ENCODE measurements at places on chromosomes 13 and 19. TPM values are rescaled to one million over a fixed set of nuclear protein-coding genes. Genes with fewer than 3 reads are reported as not detected.
A peak's percentile ranks its signal among the peaks of the same experiment; 100 is the strongest.

The NCAN gene
- total RNA-seq, result not detected

The DCT gene
- total RNA-seq, result not detected

The KCNC3 gene
- 21.7 TPM for total RNA-seq

The BRD4 gene
- 157 TPM for total RNA-seq

The FFAR3 gene
- total RNA-seq, result 0.19 TPM

The PGLYRP1 gene
- total RNA-seq, result not detected

GRCh38 chr19:8544168-8544567 lies 30.2 kb upstream of the ZNF414 start:
- DNase-seq, result no peak

DNA sequence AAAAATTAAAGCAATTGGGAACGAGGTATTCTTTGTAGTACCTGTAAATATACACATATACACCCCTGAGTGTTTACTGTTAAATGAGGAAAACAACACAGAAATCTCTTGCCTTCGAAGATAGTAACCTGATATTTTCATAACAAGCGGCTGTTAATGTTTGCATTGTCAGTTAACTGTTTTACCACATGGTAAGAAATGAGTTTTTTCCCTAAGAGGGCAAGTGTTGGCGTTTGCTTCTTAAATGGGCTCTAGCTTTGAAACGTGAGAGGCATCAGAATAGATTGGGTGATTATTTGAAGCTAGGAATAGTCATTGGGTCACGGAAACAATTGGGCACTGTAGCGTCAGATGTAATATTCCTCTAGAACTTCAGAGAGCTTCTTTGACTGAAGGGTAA lies 22.0 kb upstream of the UPF3A start:
- DNase-seq, result no peak

DNA sequence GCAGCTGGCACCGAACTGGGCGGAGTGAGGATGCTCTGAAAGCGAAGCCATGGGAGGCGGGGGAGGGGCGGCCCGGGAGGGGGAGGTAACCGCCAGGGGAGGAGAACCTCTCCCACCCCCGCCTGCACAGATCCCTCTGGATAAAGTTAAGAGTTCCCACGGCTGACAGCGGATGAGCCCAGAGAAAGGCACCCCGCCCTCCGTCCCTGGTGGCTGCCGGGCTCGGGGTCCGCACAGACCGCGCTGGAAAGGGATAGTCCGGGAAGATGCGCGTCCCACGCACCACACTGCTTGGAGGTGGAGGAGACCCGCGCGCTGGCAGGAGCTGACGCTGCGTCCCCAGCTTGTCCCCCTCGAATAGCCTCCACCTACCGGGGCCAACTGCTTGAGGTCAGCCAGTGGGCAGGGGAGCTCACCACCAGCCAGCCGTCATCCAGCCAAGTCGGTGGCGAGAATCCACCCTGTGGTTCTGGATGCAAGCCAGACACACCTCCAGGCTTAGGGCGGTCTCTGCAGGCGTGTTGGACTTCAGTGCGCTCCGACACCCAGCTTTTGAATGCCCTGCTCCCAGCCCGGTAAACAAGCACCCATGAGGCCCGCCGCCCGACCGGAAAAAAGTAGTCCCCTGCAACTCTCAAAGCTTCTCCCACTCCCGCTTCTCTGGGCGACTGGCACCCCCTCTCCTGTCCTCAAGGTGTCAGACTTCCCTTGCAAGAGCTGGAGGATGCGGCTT lies at the start of gene TRPC4:
TSS of gene TRPC4 (minus strand) at position 17 of the 733 bp plus-strand sequence. CDS start 86,439 bp downstream, outside the sequence.
- DNase-seq, result no peak

GRCh38 chr13:105990256-105990958 lies 545.1 kb downstream of the EFNB2 start:
- no peak for DNase-seq

DNA sequence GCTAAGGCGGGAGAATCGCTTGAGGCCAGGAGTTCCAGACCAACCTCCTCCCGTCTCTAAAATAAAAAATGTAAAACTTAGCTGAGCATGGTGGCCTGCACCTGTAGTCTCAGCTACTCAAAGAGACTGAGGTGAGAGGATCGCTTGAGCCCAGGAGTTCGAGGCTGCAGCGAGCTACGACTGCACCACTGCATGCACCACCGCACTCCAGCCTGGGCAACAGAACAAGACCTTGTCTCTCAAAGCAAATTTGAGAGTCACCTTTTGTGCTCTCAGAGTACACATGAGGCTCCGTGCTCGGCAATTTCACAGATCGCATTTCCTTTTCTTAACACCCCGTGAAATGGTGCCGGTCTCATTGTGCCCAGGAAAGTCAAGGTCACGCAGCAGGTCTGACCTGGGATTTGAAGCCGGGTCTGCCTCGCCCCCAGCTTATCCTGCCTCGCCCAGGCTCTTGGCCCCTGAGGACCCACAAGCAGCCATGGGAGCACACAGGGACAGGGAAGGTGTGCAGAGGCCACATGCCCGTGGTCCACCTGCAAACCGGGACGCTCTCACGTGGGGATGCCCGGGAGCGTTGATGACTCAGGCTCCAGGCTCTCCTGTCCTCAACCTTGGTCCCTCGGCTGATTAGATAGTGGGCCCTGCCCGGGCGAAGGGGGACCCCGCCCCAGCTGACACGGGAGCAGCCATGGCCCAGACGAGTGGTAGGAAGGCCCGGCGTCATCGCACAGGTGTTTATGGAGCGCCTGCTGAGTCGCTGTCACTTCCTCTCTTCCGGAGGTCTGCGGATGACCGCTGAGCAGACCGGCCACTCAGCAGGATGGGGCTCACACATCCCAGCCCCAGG lies 1.1 kb upstream of the SMIM24 start:
- DNase-seq, result peak; percentile 64

DNA sequence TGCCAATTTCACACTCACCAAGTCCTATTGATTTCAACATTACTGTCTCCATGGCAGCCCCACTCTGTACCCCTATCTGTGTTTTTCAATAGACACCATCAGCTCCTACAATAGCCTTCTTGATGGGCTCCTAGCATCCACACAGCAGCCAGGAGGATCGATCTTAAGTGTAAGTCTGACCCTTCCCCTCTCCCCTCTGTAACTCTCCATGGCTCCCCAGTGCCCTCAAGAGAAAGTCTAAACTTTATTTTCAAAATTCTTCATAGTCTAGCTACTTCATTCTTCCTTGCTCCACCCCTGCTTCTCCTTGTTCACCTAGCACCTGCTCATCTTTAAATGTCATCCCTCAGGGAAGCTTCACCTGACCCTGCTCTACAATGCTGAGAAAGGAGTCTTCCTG lies 30.0 kb upstream of the ZNRF4 start:
- no peak for DNase-seq

GRCh38 chr19:35309481-35310279 lies 17.7 kb downstream of the MAG start:
- DNase-seq, result no peak

Data from OCI-LY7 (cell line).